Activated CD4-positive, alpha-beta T cell treated with anti-CD3 and anti-CD28 coated beads, Interleukin-10, Interleukin-2, amounts not matched to agents 100 ng/mL and 50 ng/mL, durations not matched to agents 16 hours and 8 hours (primary cell): ENCODE measurements at places on chromosomes 3 and 15.

DNA sequence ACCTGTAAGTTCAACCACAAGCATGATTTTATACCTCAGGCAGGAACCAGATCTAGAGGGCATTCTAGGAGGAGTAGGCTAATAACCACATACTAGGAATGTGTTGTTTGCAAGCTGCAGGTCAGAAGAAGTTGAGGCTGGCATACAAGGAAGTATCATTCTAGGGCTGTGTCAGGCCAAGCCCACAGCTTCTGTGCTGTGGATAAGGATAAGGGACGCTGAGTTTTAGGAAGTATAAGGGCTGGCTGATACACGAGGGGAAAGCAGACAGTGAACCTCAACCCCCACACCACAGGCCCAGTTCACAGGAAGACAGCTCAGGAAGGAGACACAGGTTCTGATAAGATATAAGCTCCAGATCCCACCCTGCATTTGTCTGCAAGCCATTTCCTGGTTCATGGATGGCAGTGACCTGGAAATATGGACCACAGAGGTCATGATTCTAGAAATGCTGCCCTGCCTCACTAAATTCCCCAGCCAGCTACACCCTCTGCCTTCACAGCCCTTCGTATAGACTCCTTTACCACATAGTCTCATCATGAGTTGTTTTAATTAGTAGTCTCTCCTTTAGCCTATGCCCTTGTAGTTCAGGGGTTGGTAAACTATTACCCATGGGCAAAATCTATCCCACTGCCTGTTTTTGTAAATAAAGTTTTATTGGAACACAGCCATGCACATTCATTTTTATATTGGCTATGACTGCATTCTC lies 260.7 kb downstream of the OPA1 start:
- no peak for DNase-seq

- no peak for DNase-seq
These were observed 123.6 kb upstream of the SMAD3 start for GRCh38 chr15:66941791-66942190.

- no peak for DNase-seq
These were observed 32.9 kb downstream of the SOX14 start for GRCh38 chr3:137796993-137797392.

GRCh38 chr3:18649666-18650363 lies 224.7 kb upstream of the SATB1 start:
- peak; percentile 96 for DNase-seq

DNA sequence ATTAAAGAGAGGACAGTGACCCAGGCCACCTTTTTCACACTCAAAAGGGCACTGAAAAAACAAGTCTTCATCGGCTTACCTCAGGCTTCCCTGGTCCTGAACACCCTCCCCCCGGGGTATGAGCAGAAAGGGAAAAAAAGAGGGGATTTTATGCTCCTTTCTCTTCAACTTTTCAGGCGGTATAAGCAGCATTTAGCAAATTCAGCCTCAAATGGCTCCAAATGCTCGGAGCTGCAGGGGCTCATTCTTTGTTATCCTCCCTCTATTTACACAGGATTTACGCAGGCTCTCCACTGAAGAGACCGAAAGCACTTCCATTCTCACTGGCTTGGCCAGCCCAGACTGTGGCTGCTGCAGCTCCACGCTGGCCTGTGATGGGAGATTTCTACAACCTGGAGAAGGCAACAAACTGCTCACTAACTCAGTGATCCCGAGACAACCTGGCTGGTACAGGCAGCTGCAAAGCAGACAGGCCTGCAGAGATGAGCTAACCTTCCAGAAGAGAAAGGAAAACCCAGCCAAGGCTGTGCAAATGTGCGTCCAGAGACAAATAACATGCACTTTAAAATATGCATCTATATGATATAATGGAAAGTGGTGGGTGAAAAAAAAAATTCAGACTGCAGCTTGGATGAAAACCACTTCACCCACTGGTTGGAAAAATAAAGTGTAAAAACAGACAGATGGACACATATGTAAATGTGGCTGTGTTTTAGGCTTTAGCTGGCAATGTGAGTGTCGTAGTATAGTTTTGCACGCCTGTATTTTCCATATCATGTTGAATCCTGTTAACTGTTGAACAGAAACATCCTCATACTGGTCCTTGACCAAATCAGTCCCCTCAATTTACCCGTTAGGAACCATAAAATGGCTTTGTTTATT lies 54.2 kb downstream of the MEIS2 start:
- DNase-seq = no peak

DNA sequence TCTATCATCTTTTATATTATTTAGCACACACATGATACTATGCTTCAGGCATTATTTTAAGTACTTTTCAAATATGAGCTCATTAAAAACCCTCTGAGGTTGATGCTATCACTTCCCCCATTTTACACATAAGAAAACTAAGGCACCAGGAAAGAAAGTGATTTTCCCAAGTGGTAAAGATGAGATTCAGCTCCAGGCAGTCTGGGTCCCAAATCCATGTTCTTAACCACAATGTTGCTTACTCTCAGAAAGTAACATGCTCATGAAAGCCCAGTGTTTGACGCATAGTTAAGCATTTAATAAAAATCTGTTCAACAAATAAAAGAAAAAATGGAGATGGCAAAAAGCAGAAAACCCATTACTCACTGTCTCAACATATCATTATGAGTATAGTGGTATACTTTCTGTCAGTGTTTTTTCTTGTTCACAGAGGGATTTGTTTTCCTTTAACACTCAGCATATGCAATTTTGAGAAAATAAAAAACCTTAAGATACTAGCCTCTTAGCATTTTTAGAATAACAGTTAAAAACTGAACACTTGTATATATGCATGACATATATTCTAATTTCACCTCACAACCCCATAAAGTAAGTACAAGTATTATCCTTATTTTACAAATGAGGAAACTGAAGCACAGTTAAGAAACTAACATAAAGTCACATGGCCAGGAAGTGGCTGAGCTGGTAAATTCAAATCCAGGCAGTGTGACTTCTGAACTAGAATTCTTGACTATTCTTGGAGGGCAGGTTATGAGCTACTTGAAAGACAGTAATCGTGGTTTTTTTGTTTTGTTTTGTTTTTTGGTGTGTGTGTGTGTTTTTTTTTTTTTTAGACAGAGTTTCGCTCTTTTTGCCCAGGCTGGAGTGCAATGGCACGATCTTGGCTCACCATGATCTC lies 10.4 kb downstream of the PEAK1 start:
- peak; percentile 68 for DNase-seq

- DNase-seq = no peak
These were observed 19.8 kb downstream of the LARP6 start for GRCh38 chr15:70833861-70834765.

DNA sequence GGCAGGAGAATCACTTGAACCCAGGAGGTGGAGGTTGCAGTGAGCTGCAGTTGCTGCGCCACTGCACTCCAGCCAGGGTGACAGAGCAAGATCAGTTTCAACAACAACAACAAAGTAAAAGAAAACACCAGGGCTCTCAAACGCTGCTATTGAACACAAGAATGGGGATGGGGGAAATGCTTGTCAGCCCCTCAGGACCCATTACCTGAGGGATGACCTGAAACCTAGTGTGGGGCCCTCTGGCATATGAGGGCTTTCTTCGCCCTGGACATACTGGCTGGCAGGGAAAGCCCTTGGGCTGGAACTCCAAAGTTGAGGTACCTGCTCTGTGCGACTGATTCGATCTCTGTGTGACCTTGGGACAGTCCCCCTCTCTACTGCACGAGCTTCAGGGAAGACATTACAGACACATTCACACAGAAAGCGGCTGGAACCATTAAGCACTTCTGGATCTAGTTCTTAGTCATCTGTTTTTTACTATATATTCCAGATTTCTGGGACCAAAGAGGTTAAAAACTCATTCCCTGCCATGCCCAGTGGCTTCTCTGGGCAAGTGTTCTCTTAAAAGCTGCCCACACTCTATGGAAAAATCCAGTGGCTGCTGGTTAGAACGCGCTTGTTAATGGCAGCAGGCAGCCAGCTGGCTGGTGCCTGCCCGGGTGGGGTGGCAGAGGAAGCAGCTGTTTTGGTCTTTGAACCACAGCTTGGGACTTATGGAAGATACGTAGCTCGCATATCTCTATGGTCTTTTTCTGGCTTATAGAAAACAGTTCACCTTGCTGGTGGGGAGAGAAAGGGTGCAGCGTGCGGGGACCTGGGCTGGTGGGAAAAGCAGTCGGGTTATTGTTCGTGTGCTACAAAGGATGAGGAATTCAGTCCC lies 57.2 kb downstream of the ATP1B3 start:
- no peak for DNase-seq

- no peak for DNase-seq
These were observed at the start of gene ZNF662 for GRCh38 chr3:42906070-42906847. Gene ZNF662, plus strand, starts transcription at chr3:42906142. Its CDS starts 1,973 bp downstream, at chr3:42908115.

- no peak for DNase-seq
These were observed 13.1 kb downstream of the PLXNA1 start for GRCh38 chr3:126995926-126996512.

GRCh38 chr15:63452552-63453136 lies 51.7 kb upstream of the USP3 start:
- no peak for DNase-seq

DNA sequence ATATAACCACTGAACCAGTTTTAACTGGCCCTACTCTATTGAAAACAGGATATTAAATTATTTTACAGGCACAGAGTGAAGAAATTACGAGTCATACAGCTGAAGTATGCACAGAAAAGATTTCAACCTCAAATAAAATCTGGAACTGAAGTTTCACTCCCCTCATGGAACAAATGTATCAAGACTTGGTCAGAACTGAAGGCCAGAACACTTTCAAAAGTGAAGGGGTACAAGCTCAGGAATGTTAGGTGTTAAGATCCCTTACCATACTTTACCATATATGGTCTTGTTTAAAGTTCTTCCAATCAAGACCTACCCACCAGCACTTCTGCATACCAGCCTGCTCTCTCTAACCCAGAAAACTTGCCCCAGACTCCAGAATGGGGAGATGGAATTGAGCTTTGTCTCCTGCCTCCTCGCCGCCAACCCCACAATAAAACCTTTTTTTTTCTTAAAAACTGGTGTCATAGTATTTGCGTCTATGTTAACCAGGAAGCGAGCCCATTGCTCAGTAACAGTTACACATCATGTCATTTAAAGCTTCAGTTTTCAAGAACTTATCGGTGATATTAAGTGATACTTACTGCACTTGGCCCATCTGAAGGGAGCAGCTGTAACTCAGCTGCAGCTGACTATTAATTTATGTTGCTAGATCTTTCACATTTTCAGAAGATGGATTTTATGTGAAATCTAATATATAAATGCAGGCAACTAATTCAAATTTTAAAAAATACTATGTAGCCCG lies 59.9 kb downstream of the OXSM start:
- no peak for DNase-seq

GRCh38 chr3:169750665-169751064 lies 14.2 kb downstream of the TERC start:
- DNase-seq = no peak

GRCh38 chr3:69997631-69998307 lies 1.8 kb upstream of the SAMMSON start:
- DNase-seq = no peak

- DNase-seq = peak; percentile 79
These were observed 185.1 kb downstream of the GOLGA6L6 start for GRCh38 chr15:20356444-20356910.
